ENCODE measurements at places on chromosomes 12 and 14. TPM values are rescaled to one million over a fixed set of nuclear protein-coding genes. Genes with fewer than 3 reads are reported as not detected.

GRCh38 chr12:11601647-11602046 lies 47.8 kb upstream of the ETV6 start:
- no peaks in the 10 kb centered on the region for H3K4me1 ChIP-seq
- no peaks in the 10 kb centered on the region for H3K36me3 ChIP-seq
- H3K27ac ChIP-seq, result no peak overlapping the region
- no peak overlapping the region for H3K4me3 ChIP-seq
- no peak for DNase-seq

DNA sequence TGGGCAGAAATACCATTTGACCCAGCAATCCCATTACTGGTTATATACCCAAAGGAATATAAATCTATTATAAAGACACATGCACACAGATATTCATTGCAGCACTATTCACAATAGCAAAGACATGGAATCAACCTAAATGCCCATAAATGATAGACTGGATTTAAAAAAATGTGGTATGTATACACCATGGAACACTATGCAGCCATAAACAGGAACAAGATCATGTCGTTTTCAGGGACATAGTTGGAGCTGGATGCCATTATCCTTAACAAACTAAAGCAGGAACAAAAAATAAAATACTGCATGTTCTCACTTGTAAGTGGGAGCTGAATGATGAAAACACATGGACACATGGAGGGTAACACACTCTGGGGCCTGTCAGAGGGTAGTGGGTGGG lies 335.6 kb downstream of the BTG1 start:
- no peaks in the 10 kb centered on the region for H3K36me3 ChIP-seq
- no peak overlapping the region for H3K27ac ChIP-seq
- H3K4me1 ChIP-seq, result no peaks in the 10 kb centered on the region
- no peak overlapping the region for H3K4me3 ChIP-seq
- no peak for DNase-seq
- no peaks in the 10 kb centered on the region for H3K27me3 ChIP-seq

- H3K27ac ChIP-seq, result peak within 1 kb of the TSS; percentile 84
- H3K27me3 ChIP-seq, result no peaks in the 10 kb centered on the region
- no peaks in the 10 kb centered on the region for H3K36me3 ChIP-seq
- peak within 1 kb of the TSS; percentile 48 for H3K4me3 ChIP-seq
- DNase-seq, result peak; percentile 9
Measured at GRCh38 chr12:9869307-9870161, at the start of gene CLEC2B. Gene CLEC2B, minus strand, starts transcription at chr12:9869354.

GRCh38 chr14:95191445-95192199 lies 34.3 kb upstream of the DICER1 start:
- H3K27me3 ChIP-seq, result no peaks in the 10 kb centered on the region
- no peaks in the 10 kb centered on the region for H3K36me3 ChIP-seq
- peaks cover 9% of the 10 kb centered on the region for H3K4me1 ChIP-seq

TSPAN9 gene
- total RNA-seq, result 81.6 TPM

DNA sequence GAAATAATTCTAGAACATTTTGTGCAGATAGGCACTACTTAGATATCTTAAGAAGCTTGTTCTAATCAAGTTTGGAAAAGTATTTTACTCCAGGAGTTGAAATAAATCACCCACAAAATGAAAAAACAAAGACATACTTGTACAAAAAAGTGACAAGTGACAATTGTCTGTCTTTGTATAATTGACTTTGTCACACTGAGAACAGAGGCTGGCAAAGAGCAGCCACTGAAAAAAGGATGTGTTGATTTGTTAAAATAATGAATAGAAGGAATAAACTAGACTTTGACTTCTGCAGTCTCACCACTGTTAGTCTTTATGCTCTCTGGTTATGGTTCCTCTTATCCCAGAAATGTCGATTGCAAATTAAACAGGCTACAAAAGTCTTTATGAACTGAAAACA lies 77.6 kb downstream of the PTPRR start:
- H3K4me1 ChIP-seq, result no peaks in the 10 kb centered on the region
- no peak overlapping the region for H3K27ac ChIP-seq
- no peaks in the 10 kb centered on the region for H3K27me3 ChIP-seq
- no peak overlapping the region for H3K4me3 ChIP-seq
- DNase-seq, result no peak
- no peaks in the 10 kb centered on the region for H3K36me3 ChIP-seq

DNA sequence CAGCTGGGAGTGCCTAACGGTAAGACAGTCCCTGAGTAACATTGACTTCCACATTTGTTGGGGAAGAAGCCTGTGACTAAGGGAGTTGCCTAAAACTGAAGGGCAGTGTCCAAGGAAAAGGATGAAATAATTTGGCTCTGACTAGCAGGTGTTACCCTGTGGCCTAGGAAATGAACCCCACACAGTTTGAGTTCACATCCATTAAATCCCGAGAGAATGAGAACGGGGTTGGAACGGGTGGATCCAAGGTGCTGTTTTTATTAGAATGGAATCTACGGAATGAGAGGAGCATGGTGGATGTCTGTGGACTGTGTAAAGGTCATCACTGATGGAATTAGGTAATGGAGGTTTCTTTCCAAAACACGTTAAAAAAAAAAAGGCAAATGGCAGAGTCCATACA lies 324.0 kb downstream of the MED13L start:
- no peak for DNase-seq
- peaks cover 2% of the 10 kb centered on the region for H3K36me3 ChIP-seq
- no peak overlapping the region for H3K27ac ChIP-seq
- H3K27me3 ChIP-seq, result no peaks in the 10 kb centered on the region

GRCh38 chr12:121789233-121789781 lies 4.2 kb downstream of the RHOF start:
- H3K27me3 ChIP-seq, result no peaks in the 10 kb centered on the region
- H3K4me1 ChIP-seq, result peaks cover 5% of the 10 kb centered on the region
- H3K36me3 ChIP-seq, result no peaks in the 10 kb centered on the region
- DNase-seq, result peak; percentile 81
- H3K4me3 ChIP-seq, result no peak overlapping the region

GLT8D2 gene
- 7.7 TPM for total RNA-seq

TEX52 gene
- not detected for total RNA-seq

INHBE gene
- total RNA-seq, result 0.19 TPM

- H3K4me1 ChIP-seq, result no peaks in the 10 kb centered on the region
- no peak overlapping the region for H3K27ac ChIP-seq
- DNase-seq, result no peak
- H3K36me3 ChIP-seq, result no peaks in the 10 kb centered on the region
- no peak overlapping the region for H3K4me3 ChIP-seq
Measured at GRCh38 chr12:44021471-44021971, 185.6 kb downstream of the TMEM117 start.

DNA sequence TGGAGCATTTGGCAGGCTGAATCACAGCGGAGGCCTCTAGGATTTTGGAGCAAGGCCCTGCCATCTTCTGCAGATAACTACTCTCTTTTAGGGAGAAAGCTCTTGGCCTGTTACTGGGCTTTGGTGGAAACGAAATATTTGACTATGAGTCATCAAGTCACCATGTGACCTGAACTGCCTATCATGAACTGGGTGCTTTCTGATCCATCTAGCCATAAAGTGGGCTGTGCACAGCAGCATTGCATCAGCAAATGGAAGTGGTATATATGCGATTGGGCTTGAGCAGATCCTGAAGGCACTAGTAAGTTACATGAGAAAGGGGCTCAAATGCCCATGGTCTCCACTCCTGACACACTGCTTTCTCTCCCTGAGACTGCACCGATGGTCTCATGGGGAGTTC lies 21.1 kb downstream of the GYS2 start:
- no peak for DNase-seq
- no peak overlapping the region for H3K4me3 ChIP-seq
- no peaks in the 10 kb centered on the region for H3K27me3 ChIP-seq
- no peak overlapping the region for H3K27ac ChIP-seq

SLC5A8 gene
- total RNA-seq, result 1.6 TPM

DNA sequence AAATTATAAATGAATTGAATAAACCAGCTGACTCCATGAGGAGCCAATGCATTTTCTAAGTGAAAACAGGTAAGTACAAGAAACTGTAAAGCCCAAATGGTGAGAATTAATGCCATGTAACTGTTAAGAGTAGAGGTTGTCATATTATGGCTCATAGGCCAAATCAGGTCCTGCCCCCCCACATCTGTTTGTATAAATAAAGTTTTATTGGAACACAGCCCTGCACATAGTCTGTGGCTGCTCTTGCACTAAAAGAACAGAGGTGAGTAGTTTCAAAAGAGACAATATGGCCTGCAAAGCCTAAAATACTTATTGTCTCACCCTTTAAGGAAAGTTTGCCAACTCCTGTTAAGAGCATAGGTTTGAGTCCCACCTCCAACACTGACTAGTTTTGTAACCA lies 140.5 kb upstream of the SRRM4 start:
- no peaks in the 10 kb centered on the region for H3K4me1 ChIP-seq
- no peaks in the 10 kb centered on the region for H3K27me3 ChIP-seq
- H3K36me3 ChIP-seq, result no peaks in the 10 kb centered on the region
- DNase-seq, result no peak
- no peak overlapping the region for H3K27ac ChIP-seq
- H3K4me3 ChIP-seq, result no peak overlapping the region

DNM1L gene
- 66.2 TPM for total RNA-seq

- DNase-seq, result no peak
- no peaks in the 10 kb centered on the region for H3K27me3 ChIP-seq
- H3K27ac ChIP-seq, result no peak overlapping the region
- no peaks in the 10 kb centered on the region for H3K36me3 ChIP-seq
- no peaks in the 10 kb centered on the region for H3K4me1 ChIP-seq
- H3K4me3 ChIP-seq, result no peak overlapping the region
Measured at GRCh38 chr12:40011775-40012129, 94.1 kb downstream of the SLC2A13 start.

GRCh38 chr14:51424561-51425251 lies 184.7 kb downstream of the TMX1 start:
- no peak overlapping the region for H3K27ac ChIP-seq
- no peaks in the 10 kb centered on the region for H3K27me3 ChIP-seq
- H3K4me1 ChIP-seq, result no peaks in the 10 kb centered on the region
- H3K4me3 ChIP-seq, result no peak overlapping the region
- DNase-seq, result no peak

CCDC177 gene
- not detected for total RNA-seq

DNA sequence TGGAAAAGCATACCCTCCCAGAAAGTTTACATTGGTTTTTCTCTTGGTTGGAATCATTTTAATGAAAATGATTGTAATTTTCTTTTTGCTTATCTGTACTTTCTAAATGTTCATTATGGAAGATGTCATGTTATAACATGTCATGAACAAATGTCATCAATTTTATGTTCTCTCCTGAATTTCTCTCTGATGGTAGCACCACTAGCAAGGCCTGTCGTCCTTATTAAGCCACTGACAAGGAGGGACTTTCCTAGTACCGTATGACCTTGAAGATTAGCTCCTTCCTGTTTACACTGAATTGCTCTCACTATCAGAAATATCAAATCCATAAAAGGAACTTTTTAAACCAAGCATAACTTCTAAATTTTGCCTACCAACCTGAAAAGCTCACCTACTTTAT lies 99.0 kb downstream of the ESR2 start:
- no peak overlapping the region for H3K4me3 ChIP-seq
- H3K36me3 ChIP-seq, result peaks cover 5% of the 10 kb centered on the region
- no peak for DNase-seq
- H3K4me1 ChIP-seq, result peaks cover 17% of the 10 kb centered on the region

DNA sequence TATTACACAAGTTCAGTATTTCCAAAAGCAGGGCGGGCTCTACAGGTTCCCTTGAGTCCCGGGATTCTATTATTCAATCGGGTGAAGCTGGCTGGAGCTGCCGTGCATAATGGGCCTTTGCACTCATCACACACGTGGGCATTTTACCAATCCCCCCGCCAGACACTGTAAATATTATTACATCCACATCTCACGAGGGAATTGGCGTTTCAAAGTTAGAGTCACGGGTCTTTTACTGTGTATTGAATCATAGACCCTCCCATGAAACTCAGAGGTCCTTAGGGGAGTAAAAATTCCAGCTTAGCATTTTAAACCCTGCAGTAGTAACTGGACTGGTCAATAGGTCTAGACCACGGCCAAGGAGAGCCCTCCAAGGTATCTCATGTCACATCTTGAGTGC lies 70.3 kb downstream of the MAP1LC3B2 start:
- no peak for DNase-seq
- no peaks in the 10 kb centered on the region for H3K36me3 ChIP-seq
- H3K27me3 ChIP-seq, result no peaks in the 10 kb centered on the region
- no peaks in the 10 kb centered on the region for H3K4me1 ChIP-seq

DNA sequence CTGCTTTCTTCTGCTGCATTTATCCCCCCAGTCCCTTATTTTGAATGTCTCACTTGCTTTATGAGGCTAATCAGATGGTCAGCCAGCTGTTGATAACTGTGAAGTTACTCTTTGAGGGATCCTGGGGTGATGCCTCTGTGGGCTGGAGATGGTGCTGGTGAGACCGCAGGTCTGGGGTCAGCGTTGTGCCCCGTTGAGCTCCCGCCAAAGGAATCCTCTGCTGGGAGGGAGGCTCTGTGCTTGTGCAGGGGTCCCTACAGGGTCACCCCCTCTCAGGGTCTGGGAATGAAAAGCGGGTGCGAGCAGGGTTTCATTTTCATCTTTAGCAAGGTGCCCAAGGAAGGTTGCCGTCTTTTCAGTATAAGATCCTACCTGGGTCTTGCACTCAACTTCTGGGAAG lies 161.2 kb upstream of the RTL1 start:
- H3K36me3 ChIP-seq, result no peaks in the 10 kb centered on the region
- H3K4me3 ChIP-seq, result no peak overlapping the region
- H3K4me1 ChIP-seq, result no peaks in the 10 kb centered on the region
- no peaks in the 10 kb centered on the region for H3K27me3 ChIP-seq

- H3K27me3 ChIP-seq, result no peaks in the 10 kb centered on the region
- no peaks in the 10 kb centered on the region for H3K4me1 ChIP-seq
- no peaks in the 10 kb centered on the region for H3K36me3 ChIP-seq
- no peak overlapping the region for H3K27ac ChIP-seq
- no peak overlapping the region for H3K4me3 ChIP-seq
- DNase-seq, result no peak
Measured at GRCh38 chr14:48350971-48351370, 675.6 kb upstream of the MDGA2 start.

Measured in kidney (tissue), 22 donors.